Heart left ventricle (tissue), 16 donors: ENCODE measurements at places on chromosomes 11 and 22.

DNA sequence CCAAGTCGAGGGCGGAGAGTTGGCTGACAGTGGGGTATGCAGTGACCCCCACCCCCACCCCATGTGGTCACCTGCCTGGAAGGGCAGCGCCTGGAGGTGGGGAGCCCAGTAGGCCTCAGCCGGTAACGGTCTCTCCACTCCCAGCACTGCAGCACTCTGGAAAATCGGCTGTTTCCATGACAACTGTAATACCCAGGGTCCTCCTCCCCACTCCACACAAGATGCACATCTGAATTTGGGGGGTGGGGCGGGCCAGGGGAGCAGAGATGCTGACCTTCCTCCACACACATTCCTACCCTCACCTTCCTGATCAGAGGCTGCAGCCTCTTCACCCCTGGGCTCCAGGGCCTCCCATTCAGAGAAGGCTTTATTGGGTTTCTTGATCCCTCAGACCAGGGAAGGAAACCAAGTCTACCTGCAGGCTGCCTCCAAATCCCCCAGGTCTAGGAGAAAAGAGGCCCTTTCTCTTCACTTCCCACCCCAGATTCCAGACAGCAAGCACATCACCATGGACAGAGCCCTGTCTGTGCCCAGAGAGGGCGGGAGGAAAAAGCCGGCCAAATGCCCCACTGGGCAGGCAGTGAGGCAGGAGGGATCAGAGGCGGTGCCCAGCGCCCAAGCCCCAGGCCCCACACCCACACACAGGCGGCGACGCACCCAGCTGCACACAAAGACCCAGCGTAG is 46.5 kb downstream of the SLC22A12 start:
- DNase-seq, result no peak

- DNase-seq, result no peak
These were observed 20.6 kb downstream of the PHF21A start for GRCh38 chr11:46100670-46101069.

- no peak for DNase-seq
These were observed 506.8 kb downstream of the INSC start for GRCh38 chr11:15621565-15621964.

- no peak for DNase-seq
These were observed 23.5 kb upstream of the THY1 start for GRCh38 chr11:119446434-119446833.

DNA sequence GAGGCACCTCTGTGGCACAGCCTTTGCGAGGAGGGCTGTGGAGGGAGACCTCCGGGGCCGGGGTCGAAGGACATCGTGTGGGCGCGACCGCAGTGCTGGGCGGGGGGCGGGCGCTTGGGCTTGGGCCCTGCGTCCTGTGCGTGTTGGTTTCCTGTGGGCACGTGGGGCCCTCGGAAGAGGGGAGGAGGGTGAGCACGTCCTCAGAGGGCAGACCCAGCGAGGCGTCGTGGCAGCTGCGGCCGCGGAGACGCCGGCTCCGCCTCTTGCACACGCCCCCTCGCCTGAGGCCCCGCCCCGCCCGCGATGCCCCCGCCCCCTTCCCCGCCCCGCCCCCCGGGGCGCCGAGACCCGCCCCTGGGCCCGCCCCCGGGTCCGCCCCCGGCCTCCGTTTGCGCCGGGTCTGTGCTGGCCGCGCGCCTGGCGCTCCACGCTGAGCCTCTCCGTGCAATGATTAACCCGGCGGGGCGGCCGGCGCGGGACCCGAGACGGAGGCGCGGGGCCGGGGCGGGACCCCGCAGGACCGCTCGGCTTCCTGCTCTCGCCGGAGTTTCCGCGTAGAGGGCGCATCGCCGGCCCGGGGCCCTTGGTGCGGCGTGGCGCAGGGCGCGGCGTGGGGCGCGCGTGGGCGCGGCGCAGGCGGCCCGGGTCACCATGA is at the start of gene PRR5:
PRR5 (plus strand) TSS at position 381 of the 655 bp plus-strand sequence; CDS start at position 652, 271 bp downstream.
- DNase-seq, result peak; percentile 77

- no peak for DNase-seq
These were observed 77.5 kb upstream of the CTSC start for GRCh38 chr11:88414981-88415413.

DNA sequence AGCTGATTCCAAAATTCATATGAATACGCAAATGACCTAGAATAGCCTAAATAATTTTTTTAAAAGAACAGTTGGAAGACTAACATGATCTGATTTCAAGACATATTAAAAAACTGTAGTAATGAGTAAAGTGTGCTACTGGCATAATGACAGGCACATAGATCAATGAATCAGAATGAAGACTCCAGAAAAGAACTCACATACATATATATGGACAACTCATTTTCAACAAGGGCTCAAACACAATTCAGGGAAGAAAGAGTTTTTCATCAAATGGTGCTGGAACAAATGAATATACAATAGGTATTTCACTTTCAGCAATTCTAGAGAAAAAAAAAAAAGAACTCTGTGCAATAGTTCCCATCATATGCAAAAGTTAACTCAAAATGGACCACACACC is 33.7 kb downstream of the BTBD10 start:
- no peak for DNase-seq

GRCh38 chr11:133821776-133822175 is 23.5 kb downstream of the SPATA19 start:
- DNase-seq, result peak; percentile 60

DNA sequence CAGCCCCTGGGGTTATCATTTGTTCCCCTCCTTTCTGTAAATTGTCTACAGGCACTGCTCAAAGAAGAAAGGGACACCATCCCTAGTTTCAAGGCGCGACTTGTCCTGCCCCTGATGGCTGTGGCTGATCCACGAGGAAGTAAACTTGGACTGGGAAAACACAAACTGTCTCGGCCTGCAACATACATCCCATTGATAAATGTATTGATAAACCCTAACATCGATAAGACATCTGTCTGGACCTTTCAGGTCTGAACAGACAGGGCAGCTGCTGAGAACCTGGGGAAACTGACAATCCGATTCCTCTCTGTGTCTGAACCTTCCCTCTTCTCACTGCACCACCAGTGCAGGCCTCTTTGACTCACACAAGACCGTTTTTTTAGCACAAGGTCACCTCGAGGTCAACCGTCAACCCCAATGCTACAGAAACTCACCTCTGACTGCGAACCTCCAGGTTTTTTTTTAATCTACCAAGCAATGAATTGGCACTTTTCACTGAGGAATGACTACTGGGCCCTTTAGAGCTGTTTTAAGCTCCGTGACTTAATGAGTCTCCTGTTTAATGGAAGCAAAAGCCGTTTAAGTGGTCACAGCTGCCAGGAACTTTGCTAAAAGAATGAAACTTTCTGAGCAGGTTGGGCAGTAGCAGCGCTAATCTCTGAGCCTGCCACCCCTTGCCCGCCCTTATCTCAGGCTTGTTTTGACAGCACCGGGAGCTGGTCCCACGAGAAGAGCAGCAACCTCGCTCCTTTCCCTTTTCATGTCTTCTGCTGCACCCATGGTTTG is 203.8 kb upstream of the TMEM45B start:
- DNase-seq, result no peak

DNA sequence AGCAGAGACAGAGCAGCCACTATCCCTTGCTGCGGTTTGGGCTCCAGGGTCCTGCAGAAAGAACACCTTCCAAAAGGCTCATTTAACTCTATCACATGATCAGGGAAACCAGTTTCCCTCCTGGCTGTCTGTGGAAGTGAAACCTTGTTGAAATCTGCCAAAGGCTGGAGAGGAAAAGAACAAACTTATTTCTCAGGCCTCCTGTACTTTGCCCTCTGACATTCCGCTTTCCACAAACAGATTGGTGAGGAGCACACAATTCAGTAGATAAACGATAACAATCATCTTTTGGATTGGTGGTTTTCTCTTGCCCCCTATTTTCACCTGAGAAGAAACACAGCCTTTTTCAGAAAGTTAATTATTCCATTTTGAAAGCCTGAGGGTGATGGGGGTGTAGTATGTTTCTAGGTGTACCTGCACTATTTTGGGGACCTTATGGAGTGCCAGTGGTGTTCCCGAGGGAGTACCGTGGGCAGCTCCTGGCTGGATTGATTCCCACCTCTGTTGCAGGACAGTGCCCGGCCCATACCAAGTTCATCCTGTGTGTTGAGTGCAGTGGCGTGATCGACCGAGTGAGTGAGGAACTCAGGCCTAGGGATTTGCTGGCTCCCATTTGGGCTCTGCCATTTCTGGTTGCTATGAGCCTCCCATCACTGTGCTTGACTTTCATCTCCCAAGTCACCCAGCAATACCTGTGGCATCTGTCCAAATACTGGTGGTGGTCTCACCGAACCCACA is 102.0 kb downstream of the TBC1D22A start:
- no peak for DNase-seq

GRCh38 chr11:129215506-129216245 is 23.6 kb upstream of the ARHGAP32 start:
- no peak for DNase-seq

GRCh38 chr11:73980001-73980961 is 2.4 kb downstream of the UCP2 start:
- DNase-seq, result no peak

GRCh38 chr11:111095327-111095726 is 150.2 kb upstream of the POU2AF2 start:
- no peak for DNase-seq

DNA sequence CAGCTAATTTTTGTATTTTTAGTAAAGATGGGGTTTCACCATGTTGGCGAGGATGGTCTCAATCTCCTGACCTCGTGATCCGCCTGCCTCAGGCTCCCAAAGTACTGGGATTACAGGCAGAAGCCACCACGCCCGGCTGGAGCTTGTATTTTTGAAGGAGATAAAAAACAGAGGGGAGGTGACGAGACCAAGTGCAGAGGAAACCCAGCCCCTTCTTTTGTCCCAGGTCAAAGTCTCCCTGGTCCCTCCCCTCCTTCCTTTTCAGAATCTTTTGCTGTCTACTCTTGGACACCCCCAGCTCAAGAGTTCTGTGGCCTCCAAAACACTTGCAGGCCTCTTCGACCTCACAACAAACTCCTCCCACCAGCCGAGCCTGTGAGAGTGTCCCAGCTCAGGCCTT is 12.2 kb upstream of the TMEM184B start:
- no peak for DNase-seq

DNA sequence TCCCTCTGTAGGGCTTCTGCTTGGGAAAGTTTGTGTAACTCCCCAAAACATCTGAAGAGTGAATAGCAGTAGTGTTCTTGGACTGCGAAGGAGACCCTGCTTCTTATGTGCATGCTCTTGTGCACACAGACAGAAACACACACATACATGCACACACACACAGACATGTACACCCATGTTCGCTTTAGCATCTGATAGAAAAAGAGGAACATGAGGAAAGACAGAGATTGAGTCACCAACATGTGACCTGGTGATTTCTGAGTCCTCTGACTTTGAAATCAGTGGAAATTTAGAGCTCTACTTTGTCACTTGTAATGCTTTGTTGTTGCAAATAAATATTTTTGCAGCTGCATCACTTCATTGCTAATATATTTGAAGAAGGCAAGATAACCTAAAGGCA is 23.8 kb downstream of the CD44 start:
- DNase-seq, result no peak

DNA sequence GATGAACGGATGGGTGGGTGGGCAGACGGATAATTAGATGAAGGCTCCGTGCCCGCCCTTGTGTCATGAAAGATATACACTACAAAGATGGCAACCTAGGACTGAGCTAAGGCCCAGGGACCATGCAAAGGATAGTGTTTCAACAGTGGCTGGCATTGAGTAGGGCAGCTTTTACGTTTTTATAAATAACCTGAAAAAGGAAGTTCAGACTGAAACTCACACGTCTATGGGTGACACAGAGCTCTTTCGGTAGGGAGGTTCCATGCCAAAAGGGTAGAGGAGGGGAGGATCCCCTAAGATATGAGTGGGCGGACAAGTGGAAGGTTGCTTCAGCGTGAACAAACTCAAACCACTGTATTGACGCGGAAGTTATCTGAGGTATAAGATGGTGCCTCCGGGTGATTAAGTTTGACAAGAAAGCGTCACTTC is 90.5 kb downstream of the UBASH3B start:
- DNase-seq, result no peak
